ENCODE measurements at places on chromosomes 1 and 21.

DNA sequence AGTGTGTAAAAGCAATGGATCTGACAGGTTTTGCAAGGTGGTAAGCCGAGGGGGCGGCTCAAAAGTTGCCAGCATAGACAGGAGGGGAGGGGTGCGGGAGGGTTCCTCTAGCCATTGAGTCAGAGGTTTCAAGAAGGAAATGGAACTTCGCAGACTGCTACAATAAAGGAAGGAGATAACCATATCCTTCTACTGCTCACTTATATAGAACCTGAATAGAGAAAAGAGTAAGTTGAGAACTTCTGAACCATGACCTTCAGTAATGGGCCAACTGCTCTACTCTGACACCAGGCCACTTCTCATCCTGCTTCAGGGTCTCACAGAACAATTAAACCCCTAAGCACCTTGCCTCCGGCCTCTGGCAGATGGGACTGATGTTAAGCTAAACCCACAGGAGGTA lies 26.3 kb upstream of the BCAR3 start:
- DNase-seq: no peak

DNA sequence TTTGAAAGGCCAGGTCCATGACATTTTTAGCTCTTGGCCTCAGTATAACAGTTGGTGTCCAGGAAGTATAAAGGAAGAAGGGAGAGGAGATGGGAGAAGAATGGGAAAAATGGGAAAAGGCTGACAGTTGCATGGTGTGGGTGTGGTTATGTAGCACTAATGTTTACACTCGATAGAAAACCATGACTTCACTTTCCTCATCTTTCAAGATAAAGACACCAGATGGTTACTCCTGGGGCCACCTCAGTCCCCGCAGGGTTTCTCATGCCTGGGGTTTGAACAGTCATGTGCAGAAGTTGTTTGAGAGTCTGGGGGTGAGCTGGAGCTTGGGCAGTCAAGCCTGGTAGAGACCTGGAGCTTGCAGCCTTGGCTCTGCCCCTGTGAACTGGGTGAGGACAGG lies 7.9 kb downstream of the PGBD2 start:
- no peak for DNase-seq

GRCh38 chr1:170696591-170697290 lies 32.8 kb downstream of the PRRX1 start:
- DNase-seq: no peak

- no peak for DNase-seq
Measured at GRCh38 chr1:243964915-243965314, 86.2 kb upstream of the ZBTB18 start.

- DNase-seq: no peak
Measured at GRCh38 chr1:248818505-248819374, 7.0 kb downstream of the SH3BP5L start.

DNA sequence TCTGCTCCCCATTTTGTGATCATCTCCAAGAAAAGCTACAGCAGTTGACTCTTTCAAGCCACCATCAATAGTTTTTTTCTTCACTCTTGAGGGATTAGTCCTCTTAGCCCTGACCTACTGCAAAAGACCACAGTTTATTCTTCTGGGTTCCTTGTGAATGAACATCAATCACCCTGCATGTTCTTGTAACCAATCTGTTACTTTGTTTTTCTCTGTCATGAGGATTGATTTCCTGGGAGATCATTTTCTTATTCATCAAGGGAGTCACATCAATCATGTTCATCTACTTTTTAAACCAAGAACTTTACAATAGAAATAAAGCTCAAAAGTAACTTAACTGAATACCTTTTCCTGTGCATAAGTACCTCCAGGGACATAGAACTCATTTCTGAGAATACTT lies 21.8 kb downstream of the ILDR2 start:
- DNase-seq: no peak

DNA sequence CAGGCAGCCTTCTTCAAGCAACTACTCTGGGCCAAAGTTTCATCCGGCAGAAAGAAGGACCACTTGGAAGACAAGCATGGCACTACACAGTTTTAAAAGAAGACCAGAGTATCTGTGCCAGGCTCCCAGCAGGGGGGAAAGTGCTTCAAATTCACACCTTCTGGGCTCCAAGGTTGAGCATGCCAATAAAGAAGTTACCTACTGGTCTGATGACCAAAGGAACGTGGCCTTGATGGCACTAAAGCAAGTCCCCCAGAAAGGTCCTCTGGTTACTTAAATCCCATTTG lies 73.5 kb downstream of the CD46 start:
- DNase-seq: no peak

DNA sequence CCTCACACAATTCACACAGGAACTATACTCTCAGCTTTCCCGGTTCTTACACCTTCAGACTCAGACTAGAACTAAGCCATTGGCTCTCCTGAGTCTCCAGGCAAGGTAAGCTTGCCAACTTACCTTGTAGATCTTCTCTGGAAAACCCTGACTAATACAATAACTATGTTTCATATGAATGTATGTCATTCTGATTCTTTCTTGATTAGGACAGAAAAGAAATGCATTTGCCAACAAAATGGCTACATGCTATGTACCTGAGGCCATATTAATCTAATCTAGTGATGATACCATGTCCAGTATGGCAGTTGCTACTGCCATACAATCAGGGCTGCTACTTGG lies 9.8 kb upstream of the ZSWIM5 start:
- no peak for DNase-seq

GRCh38 chr21:23686737-23687523 lies 1920.4 kb downstream of the MRPL39 start:
- DNase-seq: no peak

DNA sequence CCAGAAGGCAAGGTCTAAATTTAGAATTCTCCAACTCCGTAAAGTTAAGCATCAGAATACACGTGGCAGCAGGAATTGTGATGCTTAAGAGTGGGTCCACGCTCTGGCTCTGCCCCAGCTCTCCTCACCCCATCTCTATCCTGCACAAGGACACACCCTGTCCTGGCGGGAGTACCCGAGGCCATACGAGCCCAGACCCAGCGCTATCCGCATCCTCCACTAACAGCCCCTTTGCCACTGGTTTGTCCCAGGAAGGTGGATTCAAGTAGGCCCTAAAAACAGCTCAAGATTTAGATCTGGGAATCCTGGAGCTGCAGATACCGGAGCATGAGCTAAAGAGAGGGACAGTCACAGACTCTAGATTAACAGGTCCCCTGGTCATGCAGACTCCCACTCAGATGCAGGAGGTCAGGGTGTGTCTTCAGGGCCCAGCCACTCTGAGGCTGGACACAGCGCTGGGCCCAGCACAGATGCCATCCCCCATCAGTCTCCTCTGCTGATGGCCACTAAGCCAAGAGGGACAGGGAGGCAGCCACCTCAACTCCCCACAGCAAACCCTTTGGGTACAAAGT lies 393.3 kb downstream of the NPHP4 start:
- no peak for DNase-seq

DNA sequence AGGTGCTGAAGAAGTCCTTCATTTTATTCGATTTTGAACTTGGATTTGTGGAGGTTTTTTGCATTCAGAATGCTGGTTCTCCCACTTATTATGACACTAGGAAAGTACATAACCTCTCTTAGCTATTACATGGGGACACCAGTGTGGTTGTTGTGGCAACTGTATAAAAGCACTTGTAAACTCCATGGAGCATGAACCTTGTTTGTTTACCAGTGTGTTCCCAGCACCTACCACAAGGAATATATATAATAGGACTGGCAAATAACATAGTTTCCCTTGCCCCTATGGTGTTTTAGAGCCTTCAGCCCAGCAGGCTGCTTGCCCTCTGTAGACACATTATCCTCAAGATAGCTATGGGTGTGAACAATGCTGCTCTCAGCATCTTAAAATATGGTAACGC lies 43.1 kb downstream of the RASSF5 start:
- no peak for DNase-seq

DNA sequence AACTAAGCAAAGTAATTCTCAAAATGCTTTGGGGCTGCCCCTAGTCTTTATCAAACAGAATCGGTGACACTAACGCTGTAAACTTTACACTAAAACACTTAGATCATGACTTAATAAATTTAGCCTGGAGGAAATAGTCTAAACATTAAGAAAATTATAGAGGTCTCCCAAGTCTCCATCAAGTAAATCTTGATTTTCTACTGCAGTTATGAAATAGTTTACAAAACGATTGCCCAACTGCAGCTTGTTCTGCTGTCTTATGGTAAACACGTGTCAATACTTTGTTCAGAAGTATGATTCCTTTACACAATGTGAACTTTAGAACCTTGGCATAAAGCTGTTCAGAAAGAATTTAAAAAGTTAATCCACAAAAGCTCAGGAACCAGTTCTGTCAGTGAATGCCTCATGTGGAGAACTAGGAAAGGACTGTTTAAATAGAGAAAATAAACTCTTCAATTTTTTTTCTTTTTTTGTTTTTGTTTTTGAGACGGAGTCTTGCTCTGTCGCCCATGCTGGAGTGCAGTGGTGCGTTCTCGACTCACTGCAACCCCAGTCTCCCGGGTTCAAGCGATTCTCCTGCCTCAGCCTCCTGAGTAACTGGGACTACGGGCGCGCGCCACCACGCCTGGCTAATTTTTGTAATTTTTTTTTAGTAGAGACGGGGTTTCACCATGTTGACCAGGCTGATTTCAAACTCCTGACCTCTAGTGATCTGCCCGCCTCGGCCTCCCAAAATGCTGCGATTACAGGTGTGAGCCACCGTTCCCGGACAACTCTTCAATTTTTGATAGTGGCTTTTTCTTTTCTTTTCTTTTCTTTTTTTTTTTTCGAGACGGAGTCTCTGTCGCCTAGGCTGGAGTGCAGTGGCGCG lies 1.6 kb downstream of the DDI2 start:
- no peak for DNase-seq

DNA sequence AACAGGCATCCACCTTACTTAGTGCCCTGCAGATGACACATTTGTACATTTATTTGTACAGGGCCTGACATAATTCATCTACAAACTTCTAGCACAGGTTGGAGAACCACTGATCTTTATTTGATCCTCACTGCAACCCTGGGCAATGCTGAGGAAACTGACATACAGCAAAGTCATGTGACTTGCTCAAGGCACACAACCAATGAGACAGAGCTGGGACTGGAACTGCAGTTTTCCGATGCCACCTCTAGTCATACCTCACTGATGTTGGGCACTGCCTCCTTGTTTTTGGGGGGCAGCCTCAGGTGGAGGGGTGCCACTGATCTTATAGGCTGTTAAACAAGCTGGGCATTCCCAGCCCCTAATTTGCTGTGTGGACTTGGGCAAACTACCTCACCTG lies 3.4 kb downstream of the PROK1 start:
- DNase-seq: no peak

DNA sequence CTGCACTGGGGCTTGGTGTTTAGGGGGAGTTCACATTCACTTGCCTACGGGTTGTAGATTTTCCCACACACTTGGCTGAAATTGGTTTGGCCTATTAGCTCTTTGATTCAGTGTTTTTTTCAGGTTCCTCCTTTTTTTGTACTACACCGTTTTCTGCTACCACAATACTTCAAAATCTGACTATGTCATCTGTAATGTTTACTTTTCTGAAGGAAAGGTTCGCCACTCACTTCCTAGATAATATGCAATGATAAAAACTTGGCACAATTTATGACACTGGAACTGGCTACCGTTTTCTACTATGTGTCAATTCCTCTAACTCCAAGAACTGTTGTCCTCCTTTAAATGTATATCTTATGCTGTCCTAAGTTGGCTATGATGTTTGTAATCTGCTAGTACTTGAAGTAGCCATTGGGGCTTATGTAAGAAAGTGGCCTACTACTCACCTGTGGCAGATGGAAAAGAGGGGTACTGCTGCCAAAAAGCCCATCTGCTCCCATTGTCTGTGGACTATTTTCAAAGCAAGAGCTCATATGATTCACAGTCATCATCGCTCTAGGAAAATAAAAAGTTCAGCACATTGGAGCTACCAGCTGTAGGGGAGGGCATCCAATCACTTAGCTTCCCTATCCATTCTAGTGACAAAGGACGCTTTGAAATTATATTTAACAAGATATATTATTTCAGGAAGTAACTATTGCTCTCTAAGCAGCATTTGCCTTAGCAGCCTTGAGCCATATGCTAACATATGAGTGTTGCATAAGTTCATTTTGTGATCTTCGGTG lies 42.4 kb upstream of the BACH1 start:
- DNase-seq: no peak

DNA sequence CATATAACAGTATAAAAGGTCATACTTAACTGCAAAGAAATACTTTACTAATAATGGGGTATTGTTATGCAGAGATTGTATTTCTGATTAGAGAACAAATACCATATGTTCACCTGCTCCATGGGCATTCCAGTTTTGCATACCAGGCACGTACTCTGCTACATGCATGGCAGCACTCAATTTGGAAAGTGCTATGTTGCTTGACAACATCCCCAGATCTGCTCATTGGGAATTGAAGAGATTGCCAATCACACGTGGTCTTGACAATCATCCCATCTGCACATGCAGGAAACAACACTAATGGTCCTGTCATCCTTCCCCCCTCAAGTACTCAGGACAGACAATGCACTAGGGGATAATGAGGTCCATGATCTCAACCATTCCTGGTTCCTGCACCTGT lies 63.4 kb upstream of the PDE4B start:
- no peak for DNase-seq

GRCh38 chr1:85321237-85321964 lies 45.0 kb upstream of the BCL10 start:
- DNase-seq: no peak

DNA sequence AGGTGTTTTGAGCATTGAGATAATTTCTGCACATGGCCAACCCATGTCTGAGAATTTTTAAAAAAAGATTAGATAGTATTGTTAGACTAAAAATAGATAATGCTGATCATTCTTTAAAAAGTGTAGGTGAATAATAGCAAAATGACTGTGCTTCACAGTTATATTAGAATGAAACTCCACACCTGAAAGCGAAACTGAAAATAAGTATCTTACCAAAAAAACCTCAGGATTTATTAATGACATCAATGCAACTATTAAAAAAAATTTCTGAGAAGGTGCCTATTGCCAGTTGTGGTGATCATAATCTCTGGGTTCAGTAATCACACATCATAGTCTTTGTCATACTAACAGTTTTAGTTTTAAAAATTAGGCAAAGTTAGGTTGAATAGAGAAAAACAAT lies 36.5 kb downstream of the PLA2G4A start:
- DNase-seq: no peak

- no peak for DNase-seq
Measured at GRCh38 chr1:33322870-33323585, 2.1 kb upstream of the A3GALT2 start.

DNA sequence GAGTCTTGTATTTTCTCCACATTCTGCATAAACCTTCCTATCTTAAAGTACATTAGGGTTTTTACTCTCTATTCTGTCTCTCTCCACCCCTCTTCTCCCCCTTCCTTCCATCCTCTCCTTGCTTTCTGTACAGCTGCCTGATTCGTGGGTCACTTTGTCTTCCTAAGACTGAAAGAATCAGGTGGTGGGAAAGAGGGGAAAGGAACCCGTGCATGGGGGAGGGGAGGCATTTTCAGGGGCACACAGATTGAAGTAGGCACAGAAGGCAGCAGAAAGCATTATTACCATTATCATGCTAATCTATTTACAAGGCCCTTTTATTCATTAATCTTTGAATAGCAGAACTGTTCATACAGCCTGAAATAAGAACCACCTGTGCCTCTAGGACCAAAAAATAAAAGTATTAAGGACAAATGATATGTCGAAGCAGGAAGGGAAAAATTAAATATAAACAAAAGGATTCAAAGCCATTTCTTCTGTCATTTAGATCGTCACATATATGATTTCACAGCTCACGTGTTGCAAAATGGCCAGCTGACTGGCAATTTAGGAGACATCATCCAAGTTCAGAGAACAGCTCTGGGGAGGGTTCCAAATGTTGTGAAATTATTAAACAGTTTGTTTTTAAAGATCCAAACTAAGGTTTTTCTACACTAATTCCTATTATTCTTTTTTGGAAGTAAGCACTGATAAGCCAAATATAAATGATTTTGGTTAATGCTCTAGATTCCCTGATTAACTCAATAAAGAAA lies 154.6 kb downstream of the PBX1 start:
- DNase-seq: no peak
